ENCODE measurements at places on chromosomes 1 and 21.

- DNase-seq = peak; percentile 48
These were observed 71.6 kb downstream of the PLEKHA6 start for GRCh38 chr1:204288021-204288588.

DNA sequence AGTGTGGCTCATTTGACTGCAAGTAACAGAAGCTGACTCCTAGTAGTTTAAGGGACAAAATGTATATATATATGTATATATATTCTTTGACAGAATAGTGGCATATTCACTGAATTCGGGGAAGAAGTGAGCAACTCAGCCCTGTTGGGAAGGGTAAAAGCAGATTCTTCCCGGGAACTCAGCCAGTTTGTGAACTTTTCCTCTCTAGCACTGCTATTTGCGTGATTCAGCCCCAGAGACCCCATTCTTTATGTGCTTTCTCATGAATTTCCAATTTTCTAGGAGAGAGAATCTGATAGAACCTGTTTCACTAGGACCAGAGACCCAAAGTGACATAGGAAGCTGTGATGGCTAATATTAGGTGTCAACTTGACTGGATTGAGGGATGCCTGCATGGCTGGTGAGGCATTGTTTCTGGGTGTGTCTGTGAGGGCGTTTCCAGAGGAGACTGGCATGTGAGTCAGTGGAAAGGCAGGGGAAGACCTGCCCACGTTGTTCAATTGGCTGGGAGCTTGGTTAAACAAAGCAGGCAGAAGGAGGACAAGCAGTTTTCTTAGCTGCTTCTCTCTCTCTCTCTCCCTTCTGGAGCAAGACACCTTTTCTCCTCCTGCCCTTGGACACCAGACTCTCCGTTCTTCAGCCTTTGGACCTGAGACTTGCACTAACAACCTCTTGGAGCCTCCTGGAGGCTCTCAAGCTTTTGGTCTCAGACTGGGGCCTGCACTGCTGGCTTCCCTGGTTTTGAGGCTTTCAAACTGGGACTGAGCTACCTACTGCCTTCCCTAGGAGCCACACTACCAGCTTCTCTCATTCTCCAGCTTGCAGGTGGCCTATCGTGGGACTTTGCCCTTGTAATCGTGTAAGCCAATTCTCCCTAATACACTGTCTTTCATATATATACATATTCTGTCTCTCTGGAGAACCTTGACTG is 93.4 kb upstream of the KCNK1 start:
- no peak for DNase-seq

- DNase-seq = no peak
These were observed 172.7 kb downstream of the TRIM33 start for GRCh38 chr1:114338191-114338890.

DNA sequence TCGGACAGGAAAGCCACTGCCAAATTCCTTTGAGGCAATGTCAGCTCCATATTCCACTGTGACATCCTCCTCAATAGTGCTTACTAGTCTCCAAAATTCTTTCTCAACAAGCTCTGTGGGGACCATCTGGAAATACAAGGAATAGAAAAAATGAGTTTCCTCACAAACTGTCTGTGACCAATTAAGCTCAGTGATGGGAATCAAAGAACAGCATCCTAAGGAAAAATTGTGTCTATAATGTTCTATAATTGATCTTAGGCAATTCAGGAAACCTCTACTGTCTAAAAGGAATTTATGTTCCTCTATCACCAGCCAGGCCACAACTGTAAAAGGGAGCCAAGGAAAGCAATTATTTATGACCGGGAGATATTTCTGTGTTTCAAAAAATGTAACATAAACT is 46.1 kb upstream of the SYT2 start:
- no peak for DNase-seq

GRCh38 chr21:16932314-16932713 is 580.5 kb upstream of the CXADR start:
- no peak for DNase-seq

DNA sequence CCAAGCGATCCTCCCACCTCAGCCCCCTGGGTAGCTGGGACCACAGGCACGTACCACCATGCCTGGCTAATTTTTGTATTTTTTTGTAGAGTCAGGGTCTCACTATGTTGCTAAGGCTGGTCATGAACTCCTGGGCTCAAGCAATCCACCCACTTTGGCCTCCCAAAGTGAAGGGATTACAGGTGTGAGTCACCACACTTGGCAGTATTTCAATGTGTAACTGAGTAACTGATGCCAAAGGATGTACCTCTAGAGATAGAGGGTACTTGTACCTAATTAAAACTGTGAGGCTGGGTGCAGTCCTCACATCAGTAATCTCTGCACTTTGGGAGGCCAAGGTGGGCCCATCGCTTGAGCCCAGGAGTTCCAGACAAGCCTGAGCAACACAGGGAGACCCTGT is 258.7 kb upstream of the DMRTA2 start:
- DNase-seq = no peak

- no peak for DNase-seq
These were observed 15.5 kb upstream of the SARS1 start for GRCh38 chr1:109198043-109198695.

- no peak for DNase-seq
These were observed 14.1 kb downstream of the FBXO2 start for GRCh38 chr1:11640101-11640500.

- DNase-seq = no peak
These were observed 2.2 kb downstream of the CSF1 start for GRCh38 chr1:109912873-109913272.

DNA sequence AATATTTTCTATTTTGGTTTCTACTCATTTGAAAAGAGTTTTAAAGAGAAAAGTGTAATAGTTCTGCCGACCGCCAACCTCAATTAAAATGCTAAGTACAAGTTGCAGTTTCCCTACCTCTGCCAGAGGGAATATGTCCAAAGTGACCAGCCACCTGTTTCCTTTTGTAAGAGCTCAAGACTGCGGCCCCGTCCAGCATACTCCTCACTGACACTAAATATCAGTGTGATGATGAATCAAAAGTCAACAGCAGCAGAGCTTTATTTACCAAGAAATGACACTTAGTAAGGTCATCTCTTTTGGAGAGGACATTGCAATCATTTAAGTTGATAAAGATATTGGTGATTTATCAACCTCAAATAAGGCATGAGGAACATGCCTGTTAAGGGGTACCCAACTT is 57.4 kb upstream of the NRIP1 start:
- DNase-seq = no peak

- DNase-seq = no peak
These were observed 59.3 kb upstream of the ABCG1 start for GRCh38 chr21:42159560-42160110.

- DNase-seq = no peak
These were observed 22.1 kb downstream of the AHDC1 start for GRCh38 chr1:27581823-27582243.

GRCh38 chr1:17922833-17923232 is 167.7 kb downstream of the ACTL8 start:
- DNase-seq = peak; percentile 59

DNA sequence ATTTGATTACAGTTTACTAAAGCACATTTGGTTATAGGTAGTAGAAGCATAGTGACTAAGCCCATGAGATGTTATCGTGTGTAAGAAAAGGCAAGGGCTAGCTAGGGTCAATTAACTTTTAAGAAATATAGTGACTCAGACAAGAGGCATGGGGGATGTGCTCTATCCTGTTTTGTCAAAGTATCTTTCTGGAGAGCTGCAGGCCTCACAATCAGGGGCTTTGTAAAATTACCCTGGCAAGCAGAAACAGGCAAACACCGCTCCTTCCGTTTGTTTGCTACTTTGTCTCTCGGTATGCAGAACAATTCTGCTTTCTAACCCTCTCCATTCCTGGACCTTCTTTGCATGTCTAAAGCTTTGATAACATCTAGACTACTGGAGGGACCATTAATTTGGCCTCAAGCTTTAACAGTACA is 26.1 kb upstream of the ZNF697 start:
- no peak for DNase-seq

DNA sequence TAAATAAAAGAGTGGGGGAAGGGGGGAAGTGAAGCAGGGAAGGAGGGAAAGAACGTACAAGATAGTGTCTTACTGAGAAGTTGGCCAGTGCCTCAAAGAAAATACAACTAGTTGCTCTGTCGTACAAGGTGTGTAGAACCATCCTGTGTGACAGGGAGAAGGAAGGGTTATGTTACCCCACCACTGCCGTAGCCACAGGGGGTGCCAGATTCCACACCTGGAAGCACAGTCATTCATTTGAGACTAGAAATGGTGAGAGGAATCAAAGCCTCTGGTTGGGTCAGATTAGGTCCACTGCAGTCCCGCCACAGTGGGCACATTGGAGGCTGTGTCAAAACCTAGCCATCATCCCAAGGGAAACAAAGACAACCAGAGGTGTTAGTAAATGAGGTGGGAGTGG is 2.7 kb upstream of the ERI3 start:
- DNase-seq = no peak

GRCh38 chr1:39507230-39507928 is 15.9 kb downstream of the BMP8A start:
- peak; percentile 47 for DNase-seq

GRCh38 chr1:151990856-151991198 is 2.8 kb downstream of the S100A10 start:
- DNase-seq = no peak

DNA sequence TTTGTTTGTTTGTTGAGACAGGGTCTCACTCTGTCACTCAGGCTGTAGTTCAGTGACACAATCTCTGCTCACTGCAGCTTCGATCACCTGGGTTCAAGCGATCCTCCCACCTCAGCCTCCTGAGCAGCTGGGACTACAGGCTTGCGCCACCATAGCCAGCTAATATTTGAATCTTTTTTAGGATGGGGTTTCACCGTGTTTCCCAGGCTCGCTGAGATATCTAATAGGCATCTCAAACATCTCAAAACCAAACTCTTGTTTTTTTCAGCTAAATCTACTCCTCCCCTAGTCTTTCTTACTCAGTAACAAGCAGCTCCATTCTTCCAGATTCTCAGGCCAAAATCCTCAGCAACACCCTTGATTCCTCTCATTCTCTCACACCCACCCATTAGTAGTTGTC is 22.0 kb upstream of the SRRM1 start:
- DNase-seq = no peak

- DNase-seq = no peak
These were observed 144.8 kb downstream of the DMRTA2 start for GRCh38 chr1:50278410-50278809.

- DNase-seq = no peak
These were observed 4.2 kb upstream of the ECE1 start for GRCh38 chr1:21294266-21294989.

- no peak for DNase-seq
These were observed 231.8 kb downstream of the KCNH1 start for GRCh38 chr1:210901981-210902770.

DNA sequence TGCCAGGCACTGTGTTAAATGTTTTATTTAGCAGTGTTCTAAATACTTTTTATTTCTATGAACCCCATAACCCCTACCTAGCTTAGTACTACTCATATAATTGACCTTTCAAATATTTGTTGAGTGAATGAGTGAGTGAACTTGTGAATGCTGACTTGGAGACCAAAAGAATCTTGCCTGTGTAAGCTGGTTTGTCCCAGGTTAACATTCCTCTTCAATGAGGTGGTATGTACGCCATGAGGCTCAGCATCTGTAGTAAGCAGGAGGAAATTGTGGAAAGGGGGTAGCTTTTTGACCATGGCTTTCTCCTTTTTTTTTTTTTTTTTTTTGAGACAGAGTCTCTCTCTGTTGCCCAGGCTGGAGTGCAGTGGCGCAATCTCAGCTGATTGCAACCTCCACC is 14.6 kb downstream of the MED18 start:
- no peak for DNase-seq

GRCh38 chr1:94121411-94121821 is 468 bp upstream of the ABCA4 start:
- DNase-seq = no peak

DNA sequence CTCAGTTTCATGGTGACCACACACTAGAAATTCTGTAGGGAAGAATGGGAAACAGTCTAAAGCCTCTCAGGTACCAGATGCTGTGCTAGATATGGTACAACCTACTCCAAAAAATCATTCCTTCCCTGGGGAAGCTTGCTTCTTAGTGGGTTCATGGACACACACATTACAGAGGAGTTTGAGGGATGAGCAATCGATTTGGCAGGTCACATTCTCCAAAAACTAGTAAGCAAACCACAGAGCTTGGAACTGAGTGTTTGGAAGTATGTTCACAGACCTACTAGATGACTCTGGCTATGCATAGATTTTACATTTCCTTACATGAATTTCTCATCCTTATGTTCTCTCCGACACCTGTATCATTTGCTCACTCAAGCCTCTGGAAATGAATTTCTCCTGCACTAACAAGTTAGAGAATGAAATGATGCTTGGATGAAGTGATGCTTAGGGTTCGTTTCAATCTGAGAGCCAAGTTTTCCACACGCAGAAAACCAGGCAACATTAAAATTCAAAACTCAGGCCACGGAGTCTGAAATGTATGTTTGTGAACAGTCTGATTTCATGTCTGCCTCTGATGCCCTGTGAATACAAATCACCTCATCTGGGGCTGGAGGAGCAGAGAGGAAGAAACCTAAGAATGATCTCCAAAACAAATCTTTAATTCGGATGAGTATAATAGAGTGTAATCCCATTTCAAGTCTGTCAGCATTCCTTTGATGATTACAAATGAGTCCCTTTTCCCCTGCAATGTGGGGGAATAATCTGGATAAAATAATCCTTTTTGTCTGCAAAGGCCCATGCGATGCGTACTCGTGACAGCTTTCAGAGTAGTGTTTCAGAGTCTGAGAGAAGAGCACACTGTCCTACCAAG is 11.0 kb downstream of the EVA1C start:
- DNase-seq = no peak

DNA sequence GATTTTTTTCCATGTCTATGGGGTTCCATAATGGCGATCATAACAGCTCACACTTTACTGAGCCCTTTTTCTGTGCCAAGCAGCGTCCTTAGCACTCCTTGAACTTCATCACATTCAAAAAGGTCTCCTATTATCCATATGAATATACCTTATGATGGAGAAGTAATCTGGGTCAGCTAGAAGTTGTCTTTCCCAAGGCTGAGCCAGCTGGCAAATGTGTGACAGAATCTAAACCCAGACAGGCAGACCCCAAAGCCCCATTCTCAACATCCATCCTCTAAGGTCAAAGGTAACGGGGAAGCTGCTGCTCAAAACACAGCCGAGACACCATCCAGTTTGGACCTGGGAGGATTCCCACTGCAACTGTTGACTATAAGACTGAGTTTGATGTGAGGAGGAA is 249.6 kb downstream of the PRDM2 start:
- no peak for DNase-seq

GRCh38 chr1:54273092-54273794 is 73.3 kb downstream of the MRPL37 start:
- peak; percentile 86 for DNase-seq

- DNase-seq = no peak
These were observed 49.9 kb downstream of the STUM start for GRCh38 chr1:226598455-226598849.

GRCh38 chr21:45029948-45030681 is 44.3 kb upstream of the ADARB1 start:
- DNase-seq = no peak

DNA sequence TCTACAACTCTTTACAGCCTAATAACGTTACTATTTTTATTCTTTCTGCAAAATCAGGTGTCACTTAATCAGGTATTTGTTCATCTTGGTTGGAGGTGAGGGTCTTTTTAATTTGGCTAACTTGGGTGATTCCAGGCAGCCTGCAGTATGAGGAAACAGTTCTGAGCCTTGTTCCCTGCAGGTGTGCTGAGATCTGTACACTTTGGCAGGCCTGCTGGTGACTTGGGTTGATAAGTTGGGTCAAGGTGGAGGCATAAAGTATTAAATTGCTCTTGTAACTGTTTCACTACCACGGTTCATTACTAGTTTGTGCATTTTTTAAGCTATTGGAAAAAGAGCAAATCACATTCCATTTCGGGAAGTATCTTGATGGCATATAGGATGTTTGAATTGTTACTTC is 10.0 kb downstream of the MAP3K21 start:
- no peak for DNase-seq

GRCh38 chr1:198563583-198563982 is 23.1 kb upstream of the ATP6V1G3 start:
- DNase-seq = no peak
